ENCODE measurements at places on chromosomes 6 and 20.

DNA sequence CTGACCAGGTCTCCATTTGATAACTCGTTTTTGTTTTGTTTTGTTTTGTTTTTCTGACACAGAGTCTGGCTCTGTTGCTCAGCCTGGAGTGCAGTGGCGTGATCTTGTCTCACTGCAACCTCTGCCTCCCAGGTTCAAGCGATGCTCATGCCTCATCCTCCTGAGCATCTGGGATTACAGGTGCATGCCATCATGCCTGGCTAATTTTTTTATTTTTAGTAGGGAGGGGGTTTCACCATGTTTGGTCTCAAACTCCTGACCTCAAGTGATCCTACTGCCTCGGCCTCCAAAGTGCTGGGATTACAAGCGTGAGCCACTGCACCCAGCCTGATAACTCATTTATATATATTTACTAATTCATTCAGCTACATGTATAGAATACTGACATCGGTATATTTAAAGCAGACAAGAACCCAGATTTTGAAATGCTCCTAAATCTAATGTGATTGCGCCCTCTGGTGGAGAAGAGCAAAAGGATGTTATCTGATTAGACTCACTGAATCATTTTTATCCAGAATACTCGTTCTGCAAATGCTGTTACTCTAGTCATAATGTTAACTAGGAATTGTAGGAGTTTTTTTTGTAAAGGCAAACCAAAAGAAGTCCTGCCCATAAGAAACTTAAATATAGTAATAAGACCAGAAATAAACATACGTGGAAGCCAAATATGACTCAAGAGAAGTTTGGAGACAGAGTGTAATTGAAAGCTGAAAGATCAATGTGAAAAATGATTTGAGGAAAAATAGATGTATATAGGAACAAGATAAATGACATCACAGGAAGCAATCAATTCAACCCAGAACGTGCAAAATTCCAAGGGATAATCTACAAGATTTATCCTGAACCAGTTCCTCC lies 5.3 kb upstream of the COL12A1 start:
- peak; percentile 64 for DNase-seq

- DNase-seq, result peak; percentile 77
Observed at GRCh38 chr6:38671885-38672467, 31.0 kb downstream of the GLO1 start.

DNA sequence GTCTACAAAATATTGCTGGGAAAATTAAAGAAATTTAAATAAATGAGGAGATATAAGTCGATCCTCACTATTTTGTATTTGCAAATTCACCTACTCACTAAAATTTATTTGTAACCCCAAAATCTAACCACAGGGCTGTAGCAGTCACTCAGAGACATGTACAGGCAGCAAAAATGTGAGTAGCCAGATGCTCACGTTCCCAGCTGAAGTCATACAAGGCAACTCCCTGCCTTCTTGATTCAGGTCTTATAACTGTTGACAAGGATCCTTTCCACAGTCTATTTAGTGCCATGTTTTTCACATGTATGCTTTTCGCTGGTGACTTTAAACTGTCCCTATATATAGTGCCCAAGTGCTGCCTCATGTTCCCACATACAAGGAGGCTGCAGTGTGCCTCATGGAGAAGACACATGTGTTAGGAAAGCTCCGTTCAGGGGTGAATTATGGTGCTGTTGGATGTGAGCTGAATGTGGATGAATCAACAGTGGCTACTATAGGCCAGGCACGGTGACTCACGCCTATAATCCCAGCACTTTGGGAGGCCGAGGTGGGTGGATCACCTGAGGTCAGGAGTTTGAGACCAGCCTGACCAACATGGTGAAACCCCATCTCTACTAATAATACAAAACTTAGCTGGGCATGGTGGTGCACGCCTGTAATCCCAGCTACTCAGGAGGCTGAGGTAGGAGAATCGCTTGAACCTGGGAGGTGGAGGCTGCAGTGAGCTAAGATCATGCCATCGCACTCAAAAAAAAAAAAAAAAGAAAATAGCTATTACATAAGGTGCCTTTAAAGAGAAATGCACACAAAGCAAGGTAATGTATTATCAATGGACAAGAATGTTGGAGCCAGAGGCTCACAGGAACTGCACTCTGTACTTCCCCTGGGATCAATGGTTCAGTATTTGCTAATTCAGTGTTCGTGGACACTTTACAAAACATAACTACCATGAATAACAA lies 55.3 kb downstream of the STK35 start:
- DNase-seq, result no peak

DNA sequence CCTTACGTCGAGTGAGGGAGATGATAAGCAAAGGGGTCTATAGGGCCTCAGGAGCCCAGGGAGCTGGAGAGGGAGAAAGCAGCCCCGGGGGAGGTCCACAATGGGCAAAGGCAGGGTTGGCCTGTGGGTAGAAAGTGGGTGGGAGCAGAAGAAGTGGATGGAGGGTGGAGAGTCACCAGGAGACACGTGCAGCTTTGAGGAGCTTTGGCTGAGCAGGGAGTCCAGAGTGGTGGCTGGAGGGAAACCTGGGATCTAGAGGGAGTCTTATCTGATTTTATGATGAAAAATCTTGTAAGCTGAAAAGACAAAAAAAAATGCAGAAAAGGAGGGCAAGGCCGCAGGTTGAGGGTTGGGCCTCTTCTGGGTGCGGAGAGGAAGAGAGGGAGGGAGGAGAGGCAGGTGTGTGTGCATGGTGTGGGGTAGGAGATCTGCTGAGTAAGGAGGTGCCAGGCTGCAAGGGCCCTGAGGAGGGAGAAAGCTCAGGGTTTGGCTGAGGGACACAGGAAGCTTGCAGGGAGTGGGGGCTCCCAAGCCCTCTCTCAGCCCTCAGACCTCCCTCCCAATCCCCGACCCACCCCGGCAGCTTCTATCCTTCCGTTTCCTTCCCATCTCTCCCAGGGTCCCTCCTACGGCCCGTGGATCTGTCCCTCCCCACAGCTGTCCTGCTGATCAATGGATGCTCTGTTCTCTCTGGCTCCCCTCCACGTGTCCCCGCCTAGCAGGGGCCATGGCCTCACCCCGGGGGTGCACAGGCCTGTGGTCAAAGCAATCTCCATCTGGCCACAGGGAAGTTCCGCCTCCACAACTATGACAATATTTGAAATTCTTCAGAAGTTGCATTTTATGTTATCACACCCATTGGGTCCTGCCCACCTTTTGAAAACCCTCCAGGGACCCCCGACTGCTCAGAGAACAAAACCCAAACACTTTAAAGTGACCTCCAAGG lies 17.1 kb upstream of the BPI start:
- no peak for DNase-seq

GRCh38 chr6:138600726-138601125 lies 101.4 kb upstream of the NHSL1 start:
- DNase-seq, result no peak

- peak; percentile 18 for DNase-seq
Observed at GRCh38 chr6:39137245-39137644, 22.3 kb upstream of the SAYSD1 start.

DNA sequence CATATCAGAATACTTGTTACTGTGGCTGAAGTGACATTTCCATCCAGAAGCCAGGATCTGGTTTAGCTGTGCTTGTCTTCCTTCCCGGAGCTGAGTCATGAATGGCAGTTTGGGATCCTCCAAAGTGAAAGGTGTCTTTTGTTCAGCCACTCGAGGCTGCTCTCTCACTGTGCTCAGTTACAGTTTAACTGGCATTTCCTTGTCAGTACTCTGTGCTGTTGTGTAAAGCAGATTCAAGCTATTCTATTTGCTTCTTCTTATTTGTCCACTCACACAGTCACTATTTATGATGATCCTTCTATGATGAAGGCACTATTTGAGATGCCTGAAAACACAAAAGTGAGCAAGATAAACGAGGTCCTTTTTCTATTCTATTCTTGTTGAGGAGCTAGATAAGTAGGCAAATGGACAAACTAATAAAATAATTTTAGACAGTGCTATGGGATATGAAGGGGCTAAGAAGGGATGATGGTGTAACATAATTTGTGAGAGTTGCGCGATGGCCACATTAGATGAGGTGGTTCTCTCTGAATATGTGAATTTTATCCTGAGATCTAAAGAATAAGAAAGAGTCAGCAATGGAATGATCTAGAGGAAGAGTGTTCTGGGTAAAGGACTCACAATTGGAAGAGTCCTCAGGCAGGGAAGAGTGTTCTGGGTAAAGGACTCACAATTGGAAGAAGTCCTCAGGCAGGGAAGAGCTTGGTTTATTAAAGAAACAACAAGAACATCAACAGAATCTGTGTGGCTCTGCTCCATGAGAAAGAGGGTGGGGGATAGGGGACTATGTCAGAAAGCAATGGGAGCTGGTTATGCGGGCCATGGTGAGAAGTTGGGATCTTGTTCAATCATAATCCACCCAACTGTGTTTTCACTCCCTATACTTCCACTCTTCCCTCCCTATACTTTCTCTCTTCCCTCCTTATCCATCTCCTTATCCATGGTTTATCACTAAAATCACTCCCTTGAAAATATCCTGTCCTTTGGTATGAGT lies 40.1 kb downstream of the CYP24A1 start:
- DNase-seq, result no peak

DNA sequence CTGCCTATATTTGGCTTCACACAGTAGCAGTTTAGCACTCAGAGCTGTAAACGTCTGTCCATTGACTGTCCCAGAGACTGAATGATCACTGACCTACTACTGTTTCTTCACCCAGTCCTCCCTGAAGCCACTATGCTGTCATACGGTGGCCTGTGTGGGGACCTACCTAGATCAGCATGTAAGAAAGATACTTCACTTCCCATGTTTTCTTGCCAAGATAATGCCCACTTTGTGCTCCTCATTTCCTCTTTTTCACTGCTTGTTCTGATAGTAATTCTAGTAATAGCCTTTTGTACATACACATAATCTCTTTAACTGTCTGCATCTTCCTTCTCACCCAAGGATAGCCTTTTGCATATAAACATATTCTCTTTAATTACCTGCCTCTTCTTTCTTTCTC lies 109.9 kb upstream of the TIAM2 start:
- no peak for DNase-seq

DNA sequence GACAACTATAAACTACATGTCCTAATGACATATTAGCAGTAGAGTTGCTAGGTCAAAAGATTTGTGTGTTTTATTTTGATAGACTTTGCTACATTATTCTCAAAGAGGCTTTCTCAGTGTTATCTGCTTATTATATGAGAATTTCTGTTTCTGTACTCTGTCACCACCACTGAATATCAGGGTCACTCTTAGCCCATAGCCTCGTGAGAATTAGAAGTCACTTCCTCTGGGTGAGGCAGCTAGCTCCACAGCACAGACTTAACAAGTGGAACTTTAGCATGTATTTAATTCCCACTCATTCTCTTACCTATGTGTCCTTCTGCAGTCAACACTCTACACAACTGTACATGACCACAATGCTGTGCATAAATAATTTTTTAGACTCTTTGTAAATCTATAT lies 6.7 kb downstream of the PHACTR2 start:
- no peak for DNase-seq

- DNase-seq, result peak; percentile 54
Observed at GRCh38 chr20:21548390-21549035, 34.6 kb upstream of the NKX2-2 start.

- no peak for DNase-seq
Observed at GRCh38 chr6:43870660-43871061, 100.7 kb downstream of the VEGFA start.
